Globus pallidus (tissue), 1 donor: ENCODE measurements at places on chromosomes 12 and 14.
A peak's percentile ranks its signal among the peaks of the same experiment; 100 is the strongest.

DNA sequence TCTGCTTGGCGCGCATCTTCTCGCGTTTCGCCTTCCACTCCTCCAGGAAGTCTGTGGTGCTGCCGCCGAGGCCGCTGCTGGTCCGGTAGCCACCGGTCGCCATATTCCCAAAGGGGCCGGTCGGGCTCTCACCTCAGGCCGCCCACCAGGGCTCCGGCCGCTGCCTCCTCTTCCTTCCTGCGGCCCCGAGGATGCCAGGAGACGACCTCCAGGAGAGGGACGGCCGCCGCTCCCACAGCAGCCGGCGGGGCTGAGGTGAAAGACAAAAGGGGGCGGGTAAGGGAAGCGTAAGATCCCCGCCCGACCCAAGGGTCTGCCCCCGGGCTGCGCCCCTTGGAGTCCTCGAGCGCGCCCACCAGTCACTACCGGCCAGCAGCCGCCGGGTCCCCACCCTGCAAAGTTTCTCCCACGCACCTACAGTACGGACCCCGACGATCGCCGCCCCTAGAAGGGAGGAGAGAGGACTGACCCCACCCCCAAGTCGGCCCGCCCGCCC, 574 bp downstream of the PAWR start:
- no peak for DNase-seq

DNA sequence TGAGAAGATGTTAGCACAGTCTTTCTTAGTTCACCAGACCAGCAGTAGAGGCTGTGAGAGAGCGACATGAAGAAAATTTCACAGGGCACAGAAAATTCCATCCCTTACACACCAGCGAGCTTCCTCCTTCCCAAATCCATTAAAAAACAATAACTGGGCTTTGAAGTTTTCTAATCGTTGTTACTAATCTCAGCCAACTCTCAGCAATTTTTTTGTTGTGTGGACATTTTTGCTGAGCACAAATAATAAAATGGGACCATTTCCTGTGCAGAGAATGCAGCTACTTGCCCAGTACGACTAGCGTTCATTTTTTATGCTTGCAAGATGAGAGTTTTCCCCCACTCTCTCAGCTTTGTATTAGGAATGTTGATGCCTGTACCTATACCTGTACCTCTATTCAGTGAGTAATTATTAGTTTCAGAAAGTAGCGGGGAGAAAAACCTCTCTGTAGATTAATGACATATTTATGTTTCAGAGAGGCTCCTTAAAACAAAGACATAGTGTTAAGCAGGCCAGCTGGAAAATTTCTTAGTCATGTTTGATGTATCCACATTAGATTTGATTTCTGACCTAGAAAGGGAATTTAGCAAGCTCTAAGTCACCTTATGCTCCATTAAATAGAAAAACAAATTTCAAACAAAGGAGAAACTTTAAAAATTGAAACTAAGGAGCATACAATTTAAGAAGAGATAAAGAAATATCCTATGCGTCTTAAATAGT, 146.5 kb downstream of the SRGAP1 start:
- DNase-seq = no peak

- no peak for DNase-seq
Measured at GRCh38 chr14:103132381-103133209, 9.3 kb downstream of the TNFAIP2 start.

- DNase-seq = no peak
Measured at GRCh38 chr12:22322091-22322490, 12.4 kb downstream of the ST8SIA1 start.

GRCh38 chr12:62882140-62882539, 52.8 kb downstream of the PPM1H start:
- no peak for DNase-seq

GRCh38 chr12:96053476-96054243, 18.3 kb upstream of the LTA4H start:
- no peak for DNase-seq

DNA sequence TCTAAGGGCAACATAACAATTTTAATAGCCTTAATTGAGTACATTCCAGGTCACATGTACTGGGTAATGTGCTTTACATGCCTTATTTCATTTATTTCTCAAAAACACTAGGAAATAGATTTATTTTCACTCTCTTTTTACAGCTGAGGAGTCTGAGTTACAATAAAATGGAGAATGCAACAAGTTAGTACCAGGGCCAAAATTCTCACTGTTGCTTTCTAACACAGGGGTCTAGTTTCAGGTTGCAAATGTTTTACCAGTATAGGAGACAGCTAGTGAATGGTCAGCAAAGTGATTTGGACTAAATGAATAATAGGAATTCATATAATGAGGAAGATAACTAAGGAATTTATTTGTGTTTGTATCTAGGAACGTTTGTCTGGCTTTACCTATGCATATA, 137.3 kb downstream of the RASSF9 start:
- no peak for DNase-seq

DNA sequence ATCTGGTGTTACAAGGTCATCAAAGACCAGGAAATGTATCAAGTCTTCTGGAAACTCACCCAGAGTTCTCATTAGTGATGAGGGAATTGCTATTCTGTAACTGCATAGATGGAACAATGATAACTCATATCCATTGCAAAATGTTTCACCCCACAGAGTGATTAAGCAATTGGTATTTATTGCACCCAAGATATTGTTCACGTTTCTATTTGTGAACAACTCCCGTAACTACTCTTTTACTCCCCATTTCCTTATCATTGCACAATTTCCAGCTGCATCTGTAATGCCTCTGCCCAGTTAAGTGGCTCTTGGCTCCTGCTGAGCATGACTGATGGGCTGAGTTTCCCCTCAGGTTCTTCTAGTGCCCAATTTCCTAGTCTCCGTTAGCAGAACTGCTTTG, 108.7 kb upstream of the PRICKLE1 start:
- DNase-seq = no peak

GRCh38 chr14:89625244-89625713, 208.2 kb upstream of the FOXN3 start:
- DNase-seq = peak; percentile 42
